ENCODE measurements at places on chromosomes 7 and 10.

DNA sequence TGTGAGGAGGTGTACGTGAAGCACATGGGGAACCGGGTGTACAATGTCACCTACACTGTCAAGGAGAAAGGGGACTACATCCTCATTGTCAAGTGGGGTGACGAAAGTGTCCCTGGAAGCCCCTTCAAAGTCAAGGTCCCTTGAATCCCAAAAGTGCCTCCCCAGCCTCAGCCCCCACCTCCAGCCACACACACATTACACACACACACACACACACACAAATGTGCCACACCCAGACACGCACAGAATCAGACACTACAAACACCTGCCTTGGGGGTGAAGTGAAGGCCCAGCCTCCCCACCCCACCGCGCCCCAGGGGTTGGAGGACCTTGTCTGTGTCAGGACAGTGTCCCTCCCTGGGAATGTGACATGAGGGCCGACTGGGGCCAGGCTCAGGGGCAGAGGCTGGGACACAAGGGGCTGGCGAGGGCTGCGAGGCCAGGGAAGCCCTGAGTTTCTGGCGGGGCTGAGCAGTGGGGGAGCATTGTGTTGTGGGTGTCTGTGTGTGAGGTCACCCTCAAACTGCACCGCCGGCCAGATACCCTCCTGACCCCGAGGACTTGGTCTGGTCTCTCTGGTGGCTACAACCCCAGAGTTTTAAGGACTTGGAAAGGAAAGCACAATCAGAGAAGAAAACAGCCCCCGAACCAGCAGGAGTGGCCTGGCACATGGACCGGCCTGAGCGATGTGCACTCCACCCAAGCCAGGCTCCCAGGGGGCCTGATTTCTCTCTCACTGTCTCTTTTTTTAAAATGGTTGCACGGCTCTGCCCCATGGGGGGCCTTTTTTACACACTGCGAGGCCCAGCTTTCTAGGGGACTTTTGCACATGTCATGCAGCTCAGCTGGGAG is 4.0 kb upstream of the ATP6V1F start:
- no peak for DNase-seq

DNA sequence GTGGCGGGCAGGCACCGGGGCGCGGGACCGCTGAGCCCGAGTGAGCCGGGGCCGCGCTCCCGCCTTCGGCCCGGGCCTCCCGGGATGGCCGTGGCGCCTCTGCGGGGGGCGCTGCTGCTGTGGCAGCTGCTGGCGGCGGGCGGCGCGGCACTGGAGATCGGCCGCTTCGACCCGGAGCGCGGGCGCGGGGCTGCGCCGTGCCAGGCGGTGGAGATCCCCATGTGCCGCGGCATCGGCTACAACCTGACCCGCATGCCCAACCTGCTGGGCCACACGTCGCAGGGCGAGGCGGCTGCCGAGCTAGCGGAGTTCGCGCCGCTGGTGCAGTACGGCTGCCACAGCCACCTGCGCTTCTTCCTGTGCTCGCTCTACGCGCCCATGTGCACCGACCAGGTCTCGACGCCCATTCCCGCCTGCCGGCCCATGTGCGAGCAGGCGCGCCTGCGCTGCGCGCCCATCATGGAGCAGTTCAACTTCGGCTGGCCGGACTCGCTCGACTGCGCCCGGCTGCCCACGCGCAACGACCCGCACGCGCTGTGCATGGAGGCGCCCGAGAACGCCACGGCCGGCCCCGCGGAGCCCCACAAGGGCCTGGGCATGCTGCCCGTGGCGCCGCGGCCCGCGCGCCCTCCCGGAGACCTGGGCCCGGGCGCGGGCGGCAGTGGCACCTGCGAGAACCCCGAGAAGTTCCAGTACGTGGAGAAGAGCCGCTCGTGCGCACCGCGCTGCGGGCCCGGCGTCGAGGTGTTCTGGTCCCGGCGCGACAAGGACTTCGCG is 534 bp downstream of the FZD9 start:
- DNase-seq, result no peak

DNA sequence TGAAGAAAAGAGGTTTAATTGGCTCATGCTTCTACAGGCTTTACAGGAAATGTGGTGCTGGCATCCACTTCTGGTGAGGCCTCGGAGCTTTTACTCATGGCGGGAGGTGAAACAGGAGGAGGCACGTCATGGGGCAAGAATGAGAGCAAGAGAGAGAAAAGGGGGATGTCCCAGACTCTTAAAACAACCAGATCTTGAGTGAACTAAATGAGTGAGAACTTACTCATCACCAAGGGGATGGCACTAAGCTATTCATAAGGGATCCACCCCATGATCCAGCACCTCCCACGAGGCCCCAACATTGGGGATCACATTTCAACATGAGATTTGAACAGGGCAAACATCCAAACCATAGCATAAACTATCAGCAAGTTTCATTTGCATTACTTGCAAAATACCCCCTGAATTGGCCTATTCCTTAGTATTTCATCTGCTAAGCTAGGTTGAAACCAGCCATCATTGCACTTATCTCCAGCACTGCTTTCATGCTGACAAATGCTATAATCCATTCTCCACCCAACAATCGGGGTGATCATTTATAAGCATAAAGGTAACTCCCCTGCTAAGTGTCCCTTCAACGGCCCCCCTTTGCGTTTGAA is 179.0 kb downstream of the NOC3L start:
- DNase-seq, result no peak

DNA sequence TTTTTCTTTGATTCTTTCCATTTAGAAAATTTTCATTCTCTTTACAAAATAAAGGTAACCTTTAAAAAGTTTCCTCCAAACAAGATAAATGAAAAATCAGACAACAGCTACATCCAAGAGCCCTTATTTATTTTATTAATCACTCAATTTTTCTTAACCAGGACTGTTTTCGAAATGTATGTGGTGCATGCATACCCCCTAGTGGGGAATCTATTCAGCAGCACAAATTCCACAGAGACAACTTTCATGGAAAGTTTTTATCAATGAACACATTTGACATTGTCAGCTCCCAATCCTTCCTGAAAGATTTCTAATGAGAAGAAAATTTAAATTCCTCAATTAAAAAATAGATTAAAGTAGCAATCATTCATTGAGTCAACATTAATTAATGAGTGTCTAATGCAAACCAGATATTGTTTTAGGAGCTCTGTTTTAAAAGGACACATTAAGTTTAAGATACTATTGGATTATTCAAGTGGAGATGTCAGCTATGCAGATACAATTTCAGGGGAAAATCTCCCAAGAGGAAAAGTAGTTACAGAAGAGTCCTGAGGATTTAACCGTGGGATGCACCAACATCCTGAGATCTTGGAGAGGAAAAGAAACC is 5.2 kb upstream of the HTR7 start:
- DNase-seq, result no peak
